NCI-H1930 (cell line): ENCODE measurements at places on chromosomes 4 and X.

DNA sequence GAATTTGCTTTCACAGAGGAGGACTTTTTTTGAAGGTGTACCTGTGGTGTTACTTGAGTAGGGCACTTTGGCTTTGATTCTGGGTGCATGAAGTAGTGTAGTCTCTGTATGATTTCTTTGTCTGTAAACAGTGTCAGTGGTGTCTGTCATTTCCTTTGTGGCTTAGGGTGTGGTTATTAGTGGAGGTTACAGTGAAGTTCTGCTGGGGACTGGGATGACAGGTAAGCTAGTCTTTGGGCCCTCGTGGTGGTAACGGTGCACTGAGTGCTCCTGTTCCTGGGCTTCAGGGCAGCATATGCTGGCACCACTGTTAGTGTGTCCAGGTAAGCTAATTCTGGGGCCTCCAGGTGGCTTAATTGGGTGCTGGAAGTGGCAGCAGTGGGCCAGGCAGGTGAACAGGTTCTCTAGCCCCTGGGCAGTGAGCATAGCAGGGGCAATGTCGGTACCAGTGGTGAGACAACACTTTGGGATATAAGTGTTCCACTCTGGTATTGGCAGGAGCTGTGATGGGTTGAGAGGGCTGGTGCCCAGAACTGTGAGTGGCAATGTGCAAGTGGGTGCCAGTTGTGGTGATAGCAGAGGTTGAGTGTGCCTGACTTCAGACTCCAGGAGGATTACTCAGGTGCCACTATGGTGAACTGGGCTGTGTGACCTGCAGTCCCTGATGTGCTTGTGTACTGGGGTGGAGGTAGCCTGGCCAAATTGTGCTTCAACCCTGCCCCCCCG, 26.0 kb upstream of the VSIG1 start:
- DNase-seq: no peak

GRCh38 chr4:87067124-87067885, 132.5 kb downstream of the AFF1 start:
- DNase-seq: no peak

DNA sequence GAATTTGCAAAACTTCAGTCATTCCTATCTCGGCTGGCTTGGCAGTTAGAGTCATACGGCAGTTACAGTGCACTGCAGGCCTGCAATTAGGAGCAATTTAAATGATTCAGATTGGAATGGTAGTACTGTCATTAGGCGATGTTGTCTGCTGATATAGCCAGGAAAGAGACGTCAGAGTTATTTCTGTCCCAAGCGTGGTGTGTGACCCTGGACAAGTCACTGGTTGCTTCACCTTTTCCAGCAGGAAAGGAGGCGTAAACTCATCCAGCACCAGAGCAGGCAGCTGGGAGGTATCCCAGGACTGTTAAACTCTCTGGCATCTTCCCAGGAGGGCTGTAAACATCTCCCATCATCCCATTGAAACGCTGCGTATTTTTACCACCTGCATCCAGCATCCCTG, 836 bp upstream of the LNX1 start:
- DNase-seq: no peak

- no peak for DNase-seq
Measured at GRCh38 chr4:100679926-100680325, 162.1 kb upstream of the EMCN start.

DNA sequence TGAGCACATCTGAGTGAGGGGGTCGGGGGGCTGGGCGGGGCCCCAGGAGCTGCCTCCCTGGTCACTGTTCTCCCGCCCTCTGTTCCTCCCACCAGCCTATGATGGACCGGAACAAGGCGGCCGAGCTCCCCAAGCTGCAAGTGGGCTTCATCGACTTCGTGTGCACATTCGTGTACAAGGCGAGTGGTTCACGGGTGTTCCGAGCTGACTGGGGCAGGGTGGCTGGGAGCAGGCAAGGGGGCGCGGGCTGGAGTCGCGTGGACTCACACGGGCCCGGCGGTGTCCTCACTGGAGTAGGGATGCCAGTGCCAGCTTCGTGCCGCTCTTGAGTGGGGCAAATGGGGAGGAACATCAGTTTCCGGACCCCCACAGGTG, 7.7 kb downstream of the ATP5ME start:
- DNase-seq: no peak

- no peak for DNase-seq
Measured at GRCh38 chr4:177079327-177079726, 230.3 kb upstream of the NEIL3 start.

- no peak for DNase-seq
Measured at GRCh38 chrX:123476611-123477219, 256.1 kb downstream of the THOC2 start.

- no peak for DNase-seq
Measured at GRCh38 chr4:12270546-12270945, 841.9 kb upstream of the HS3ST1 start.

GRCh38 chr4:82611982-82612381, 50.2 kb upstream of the TMEM150C start:
- no peak for DNase-seq

DNA sequence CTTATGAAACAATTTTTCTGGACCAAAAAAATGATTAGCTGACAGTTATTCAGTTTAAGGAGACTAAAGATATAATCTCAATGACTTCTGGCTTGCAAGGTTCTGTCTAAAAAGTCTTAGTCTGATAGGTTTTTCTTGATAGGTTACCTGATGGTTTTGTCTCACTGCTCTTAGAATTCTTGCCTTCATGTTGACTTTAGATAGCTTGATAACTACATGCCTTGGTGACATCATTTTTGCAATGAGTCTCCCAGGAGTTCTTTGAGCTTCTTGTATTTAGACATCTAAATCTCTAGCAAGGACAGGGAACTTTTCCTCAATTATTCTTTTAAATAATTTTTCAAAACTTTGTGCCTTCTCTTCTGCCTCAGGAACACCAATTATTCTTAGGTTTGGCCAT, 1965.3 kb downstream of the ARAP2 start:
- DNase-seq: no peak

- no peak for DNase-seq
Measured at GRCh38 chr4:180617196-180617595, 1626.0 kb upstream of the TENM3 start.

DNA sequence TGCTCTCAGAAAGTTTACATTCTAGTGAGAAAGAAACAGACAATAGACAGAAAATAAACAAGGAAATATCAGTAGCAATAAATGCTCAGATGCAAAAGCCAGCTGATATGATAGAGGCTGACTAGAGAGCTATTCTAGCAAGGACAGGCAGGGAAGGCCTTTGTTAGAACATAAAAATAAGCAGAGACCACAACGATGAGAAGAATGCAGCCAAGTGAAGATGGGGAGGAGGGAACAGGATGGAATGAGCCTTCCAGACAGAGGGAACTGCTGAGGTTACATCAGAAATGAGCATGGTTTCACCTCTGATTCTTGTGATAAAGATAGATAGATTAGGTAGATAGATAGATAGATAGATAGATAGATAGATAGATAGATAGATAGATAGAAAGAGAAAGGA, 7.6 kb upstream of the SOWAHB start:
- no peak for DNase-seq

GRCh38 chrX:147901461-147902126, 10.1 kb upstream of the FMR1 start:
- DNase-seq: no peak

- no peak for DNase-seq
Measured at GRCh38 chr4:57278780-57279179, 168.6 kb upstream of the IGFBP7 start.

- no peak for DNase-seq
Measured at GRCh38 chr4:163878336-163879121, 384.0 kb downstream of the TMA16 start.

DNA sequence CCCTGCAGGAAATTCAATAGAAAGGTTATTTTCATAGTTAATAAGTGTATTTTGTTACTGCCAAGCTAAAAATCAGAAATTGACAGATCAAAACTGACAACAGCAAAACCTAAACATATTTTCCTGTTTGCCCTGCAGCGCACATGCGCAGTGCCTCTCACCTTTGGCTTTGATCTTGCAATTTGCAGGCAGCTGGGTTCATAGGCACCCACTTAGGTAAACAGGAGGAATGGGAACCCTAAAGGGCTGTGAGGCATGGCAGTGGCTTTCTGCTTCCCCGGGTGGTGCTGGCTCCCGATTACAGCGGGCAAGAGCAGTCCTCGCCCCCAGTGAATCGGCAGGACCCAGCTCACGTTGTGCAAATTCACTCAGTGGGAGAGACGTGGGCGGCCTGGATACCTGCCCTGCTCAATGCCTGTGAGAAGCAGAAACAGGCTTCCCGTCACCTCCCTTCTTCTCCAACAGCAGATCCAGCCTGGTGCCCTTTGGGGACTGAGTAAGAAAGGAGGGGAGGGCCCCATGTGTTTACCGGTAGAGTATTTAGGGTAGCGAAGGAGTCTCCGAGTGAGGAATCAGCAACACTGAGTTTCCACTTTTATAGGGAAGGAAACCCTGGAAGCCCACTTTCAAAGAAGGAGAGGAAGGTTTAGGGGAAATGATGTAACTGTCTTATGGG, 25.7 kb downstream of the CCKAR start:
- no peak for DNase-seq

DNA sequence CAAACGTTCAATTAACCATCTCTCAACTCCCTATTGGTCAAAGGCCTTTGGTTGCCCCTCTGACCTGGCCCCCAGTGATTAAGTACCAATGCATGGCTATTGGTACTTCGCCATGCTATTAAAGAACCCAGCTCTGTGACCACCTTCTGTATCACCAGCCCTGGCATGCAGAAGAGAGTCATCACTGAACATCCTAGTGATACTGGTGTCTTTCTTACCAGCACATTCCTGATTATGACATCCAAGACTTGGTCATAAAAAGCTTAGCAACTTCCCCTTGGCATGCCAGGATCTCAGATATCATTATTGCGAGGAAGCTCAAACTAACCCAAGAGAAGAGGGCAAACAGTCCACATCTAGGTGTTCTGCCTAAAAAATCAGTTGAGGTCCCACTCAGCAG, 122.3 kb upstream of the OTUD4 start:
- DNase-seq: no peak

GRCh38 chrX:19568422-19568821, 53.1 kb upstream of the MAP3K15 start:
- no peak for DNase-seq

DNA sequence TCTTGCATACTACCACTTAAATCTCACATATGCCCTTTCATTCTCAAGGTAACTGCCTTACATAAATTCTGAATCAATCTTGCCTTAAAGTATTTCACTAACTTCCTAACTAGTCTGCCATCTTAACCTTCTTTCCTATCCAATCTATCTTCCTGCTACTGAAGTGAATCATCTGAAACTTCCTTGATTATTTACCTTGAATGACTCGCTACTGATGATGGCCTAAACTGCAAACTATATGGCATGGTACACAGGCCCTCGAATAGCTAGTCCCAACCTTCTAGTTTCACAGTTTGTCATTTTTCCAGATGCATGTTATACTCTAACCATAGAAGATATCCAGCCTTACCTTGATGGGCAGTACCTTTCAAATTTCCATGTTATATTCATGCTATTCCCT, 19.9 kb downstream of the PHKA1 start:
- DNase-seq: no peak

DNA sequence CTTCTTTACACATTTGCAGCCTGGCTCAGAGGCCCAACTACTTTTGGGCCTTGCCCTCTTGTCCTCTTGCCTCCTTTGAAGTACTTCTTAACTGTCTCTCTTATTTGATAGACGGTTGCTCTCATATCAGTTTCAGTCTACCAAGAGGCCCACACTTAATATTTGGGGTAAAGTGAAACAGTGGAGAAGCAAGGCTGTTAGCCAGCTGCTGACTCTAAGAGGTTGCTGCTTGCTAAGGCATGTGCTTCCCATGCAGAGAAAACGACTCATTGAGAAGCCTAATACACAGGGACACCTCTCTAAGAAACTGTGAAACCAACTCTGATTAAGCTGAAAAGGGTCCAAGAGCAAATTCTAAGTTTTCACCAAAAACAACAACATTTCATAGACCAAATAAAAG, 94.6 kb downstream of the PPP3CA start:
- DNase-seq: no peak

- DNase-seq: no peak
Measured at GRCh38 chrX:16205840-16206239, 38.6 kb downstream of the MAGEB17 start.

GRCh38 chr4:152850377-152850776, 70.6 kb downstream of the ARFIP1 start:
- no peak for DNase-seq

- no peak for DNase-seq
Measured at GRCh38 chrX:131827935-131828334, 195.2 kb upstream of the STK26 start.

DNA sequence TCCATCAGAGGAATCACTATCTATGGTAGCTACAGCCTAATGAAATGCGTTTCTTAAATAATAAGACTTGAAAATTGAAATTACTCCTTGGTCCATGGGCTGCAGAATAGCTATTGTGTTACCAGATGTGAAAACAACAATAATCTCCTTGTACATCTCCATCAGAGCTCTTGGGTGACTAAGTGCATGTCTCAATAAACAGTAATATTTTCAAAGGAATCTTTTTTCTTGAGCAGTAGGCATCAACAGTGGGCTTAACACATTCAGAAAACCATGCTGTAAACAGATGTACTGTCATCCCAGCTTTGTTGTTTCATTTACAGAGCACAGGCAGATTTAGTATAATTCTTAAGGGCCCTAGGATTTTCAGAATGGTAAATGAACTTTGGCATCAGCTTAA, 67.3 kb downstream of the GLUD2 start:
- no peak for DNase-seq

GRCh38 chr4:158870626-158871334, 102.0 kb downstream of the FNIP2 start:
- DNase-seq: no peak

- DNase-seq: no peak
Measured at GRCh38 chr4:149933883-149934282, 118.2 kb upstream of the IQCM start.

DNA sequence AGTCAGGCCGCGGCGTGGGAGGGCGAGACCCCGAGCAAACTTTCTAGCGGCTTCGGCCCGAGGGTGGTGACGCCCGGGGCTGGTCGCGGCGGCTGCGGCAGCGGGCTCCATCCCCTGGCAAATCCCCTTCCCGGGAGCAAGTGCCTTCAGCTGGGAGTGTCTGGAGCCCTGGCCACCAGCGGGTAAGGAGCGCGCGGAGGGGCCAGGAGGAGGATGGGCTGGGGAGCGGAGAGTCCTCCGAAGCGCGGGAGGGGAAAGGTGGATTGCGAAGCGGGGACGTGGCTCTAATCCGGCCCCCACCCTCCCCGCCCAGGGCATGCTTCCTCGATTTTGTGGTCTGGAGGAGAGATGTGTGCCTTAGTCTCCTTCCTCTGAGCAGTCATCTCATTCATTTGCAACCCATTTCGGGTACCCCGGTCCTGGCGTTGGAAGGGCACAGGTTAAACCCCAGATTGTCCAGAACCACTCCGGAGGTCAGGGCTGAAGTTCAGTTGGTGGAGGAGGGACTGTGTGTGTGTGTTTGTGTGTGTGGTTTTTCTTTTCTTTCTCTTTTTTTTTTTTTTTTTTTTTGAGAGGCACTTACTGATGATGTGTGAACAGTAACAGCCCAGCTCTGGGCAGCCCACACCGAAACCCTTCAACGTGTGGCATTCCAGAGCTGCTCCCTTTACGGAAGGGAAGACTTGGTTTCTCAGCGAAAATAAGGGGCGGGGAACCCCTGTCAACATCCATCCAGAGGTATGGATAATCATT, 516 bp downstream of the SGMS2 start:
- peak; percentile 31 for DNase-seq

GRCh38 chr4:15006416-15007024, 4.2 kb downstream of the CPEB2 start:
- no peak for DNase-seq

GRCh38 chr4:25874655-25875054, 11.9 kb upstream of the SEL1L3 start:
- no peak for DNase-seq
